ENCODE measurements at places on chromosomes 4 and X.

GRCh38 chr4:25050370-25051078 is 19.8 kb upstream of the LGI2 start:
- no peak for DNase-seq

DNA sequence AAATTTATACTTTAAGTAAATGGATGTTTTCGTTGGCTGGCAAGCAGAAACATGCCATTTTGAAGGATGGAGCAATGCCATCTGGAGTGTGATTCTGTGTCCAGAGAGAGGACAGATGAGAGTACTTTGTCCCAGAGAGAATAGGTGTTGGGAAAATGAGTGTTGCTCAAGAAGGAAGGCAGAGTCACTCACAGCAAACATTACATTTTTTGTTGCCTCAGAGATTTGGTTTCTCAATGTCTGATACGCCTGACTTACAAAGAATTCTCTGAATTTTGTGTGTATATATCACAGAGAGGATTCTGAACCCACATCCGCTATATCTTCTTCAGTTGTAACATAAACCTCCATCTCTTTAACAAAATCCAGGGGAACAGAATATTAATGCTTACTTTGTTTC is 102.8 kb upstream of the PCDH18 start:
- DNase-seq: no peak

- DNase-seq: no peak
These were observed 211.7 kb downstream of the SLC4A4 start for GRCh38 chr4:71550220-71551165.

GRCh38 chr4:135338181-135338580 is 1136.6 kb upstream of the PABPC4L start:
- no peak for DNase-seq

DNA sequence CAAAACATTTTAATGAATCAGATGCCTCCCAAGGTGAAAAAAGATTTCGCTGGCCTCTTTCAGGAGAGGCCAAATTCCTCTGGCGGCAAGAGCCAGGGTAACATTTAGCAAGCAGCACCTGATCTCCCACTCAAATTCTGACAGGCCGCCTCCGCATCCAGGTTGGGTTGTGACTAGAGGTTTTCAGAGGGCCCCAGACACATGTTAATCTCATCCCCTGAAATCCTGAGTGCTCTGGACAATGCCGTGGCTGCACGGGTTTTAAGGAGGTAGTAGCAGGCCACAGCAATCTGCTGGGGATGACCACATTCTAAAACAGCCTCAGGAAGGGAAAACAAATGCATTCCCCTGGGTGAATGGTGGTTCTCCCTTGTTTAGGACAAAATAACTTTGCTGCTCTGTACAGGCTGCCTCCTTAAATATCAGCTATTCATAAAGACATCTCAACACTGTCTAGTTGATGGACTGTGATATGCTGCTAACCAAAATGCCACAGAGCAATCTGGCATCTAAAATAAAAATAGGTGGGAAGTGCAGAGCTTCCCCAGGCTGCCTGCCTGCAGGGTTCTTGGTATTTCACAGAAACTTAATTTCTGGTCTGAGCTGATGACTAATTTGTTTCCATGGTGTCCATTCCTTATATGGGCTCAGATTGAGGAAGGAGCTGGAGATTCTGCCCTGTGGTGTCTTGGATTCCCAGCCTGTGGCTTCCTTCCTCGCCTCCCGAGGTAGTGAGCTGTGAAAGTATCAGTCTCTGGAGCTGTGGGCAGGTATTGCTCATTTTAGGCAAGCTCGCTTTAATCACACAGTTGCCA is 202.0 kb downstream of the DCLK2 start:
- DNase-seq: no peak

DNA sequence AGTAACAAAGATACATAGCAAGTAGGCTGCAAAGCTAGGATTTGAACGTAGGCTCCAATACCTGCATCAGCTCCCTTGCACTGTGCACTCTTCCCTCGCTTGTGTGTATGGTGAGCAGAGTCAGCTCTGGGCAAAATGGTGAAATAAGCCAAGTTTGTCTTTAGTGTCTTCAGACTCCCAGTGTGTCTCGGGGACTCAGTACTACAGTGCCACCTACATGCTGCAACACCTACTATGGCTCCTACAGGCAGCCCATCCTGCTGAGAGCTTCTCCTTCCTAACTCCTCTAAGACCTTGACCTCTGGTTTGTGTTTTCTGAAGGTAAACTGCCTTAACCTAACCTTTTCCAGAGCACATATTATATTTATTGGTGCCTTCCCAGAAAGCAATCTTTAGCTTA is 42.5 kb downstream of the RTL9 start:
- DNase-seq: no peak

DNA sequence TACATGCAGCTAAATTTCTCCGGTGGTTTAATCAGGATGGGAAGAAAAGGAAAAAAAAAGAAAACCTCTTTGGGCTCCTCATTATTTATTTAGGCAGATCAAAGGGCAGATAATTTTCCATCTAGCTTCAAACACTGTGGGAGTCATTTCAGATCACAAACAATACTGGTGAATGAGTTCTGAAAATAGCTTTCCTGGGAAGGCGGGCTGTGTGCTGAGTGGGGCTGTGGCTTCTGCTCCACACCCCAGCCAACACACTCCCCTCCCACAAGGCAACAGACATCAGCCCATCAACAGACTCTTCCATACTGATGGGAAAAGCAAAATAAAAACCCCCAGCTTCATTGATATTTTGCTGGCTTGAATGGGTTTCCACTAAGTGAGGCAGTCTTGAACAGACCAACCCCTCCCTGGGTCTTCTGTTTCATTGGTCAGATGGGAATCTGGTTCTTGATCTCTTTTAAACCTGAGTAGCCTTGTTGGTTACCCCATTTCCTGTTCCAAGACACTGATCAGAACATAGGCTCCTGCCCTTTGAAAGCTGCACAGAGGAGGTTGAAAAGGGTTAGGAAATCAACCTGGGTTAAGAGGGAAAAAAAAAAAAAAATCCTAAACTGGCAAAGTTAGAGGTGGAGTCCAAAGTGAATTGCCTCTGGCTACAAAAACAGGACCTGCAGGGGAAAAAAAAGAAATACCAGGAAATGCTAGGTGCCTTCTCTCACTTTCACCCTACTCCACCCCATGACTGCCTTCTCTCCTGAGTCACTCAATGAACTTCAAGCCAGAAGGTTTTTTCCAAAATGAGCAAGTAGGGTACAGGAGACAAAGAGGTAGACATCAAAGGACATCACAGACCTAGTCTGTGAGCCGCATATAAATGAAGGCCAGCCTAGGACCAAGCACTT is 20.0 kb downstream of the AMOT start:
- DNase-seq: no peak

GRCh38 chrX:24395775-24396174 is 35.3 kb downstream of the SUPT20HL1 start:
- no peak for DNase-seq

- no peak for DNase-seq
These were observed 917 bp downstream of the MYL5 start for GRCh38 chr4:675036-675882.

- no peak for DNase-seq
These were observed 1.2 kb upstream of the SSX3 start for GRCh38 chrX:48357681-48358080.

DNA sequence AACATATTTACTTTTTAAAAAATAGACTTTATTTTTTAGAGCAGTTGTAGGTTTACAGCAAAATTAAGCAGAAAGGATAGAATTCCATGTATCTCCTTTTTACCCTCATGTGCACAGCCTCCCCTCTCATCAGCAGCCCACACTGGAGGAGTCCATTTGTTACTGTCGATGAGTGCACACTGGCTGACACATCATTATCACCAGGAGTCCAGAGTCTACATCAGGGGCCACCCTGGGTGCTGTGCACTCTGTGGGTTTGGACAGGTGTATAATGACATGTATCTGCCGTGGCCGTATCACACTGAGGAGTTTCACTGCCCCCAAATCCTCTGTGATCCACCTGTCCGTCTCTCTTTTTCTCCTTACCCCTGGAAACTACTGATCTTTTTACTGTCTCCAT is 26.3 kb downstream of the TBC1D14 start:
- no peak for DNase-seq

GRCh38 chr4:12545812-12546211 is 938.3 kb downstream of the RAB28 start:
- no peak for DNase-seq

GRCh38 chr4:139900964-139901376 is 235.4 kb downstream of the MGST2 start:
- no peak for DNase-seq

GRCh38 chrX:143648705-143649104 is 12.8 kb upstream of the SLITRK4 start:
- no peak for DNase-seq

DNA sequence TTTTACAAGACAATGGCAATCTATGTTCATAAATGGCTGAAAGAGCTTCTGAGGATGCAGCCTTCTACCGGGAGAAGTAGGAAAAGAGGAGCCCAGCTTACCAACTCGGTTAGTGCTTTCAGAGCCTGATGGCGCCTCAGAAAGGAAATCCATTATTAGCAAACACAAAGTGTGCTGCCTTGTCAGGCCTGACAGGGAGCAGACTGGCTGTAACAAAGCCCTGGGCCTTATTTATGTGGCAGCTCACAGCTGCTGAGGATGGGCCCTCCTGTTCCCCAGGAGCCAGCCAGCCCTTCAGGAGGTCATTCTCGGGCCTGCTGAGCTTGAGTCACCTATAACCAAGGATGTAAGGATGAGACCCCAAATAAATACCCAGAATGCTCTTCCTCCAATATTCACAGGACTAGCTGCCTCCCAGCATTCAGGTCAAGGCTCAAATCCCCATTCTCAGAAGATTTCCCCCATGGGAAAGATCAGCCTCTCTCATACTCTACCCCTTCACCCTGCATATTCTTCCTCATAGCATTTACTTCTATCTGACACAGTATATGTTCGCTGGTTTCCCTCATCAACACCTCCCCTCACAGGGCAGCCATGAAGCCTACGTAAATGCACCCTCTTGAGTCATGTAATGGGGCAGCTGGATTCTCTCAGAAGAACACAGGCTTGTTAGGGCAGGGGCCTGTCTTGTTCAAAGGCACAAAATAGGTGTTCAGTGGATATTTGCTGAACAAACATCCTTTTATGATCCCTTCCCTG is 227.0 kb upstream of the RASGEF1B start:
- DNase-seq: no peak

- DNase-seq: no peak
These were observed 178.8 kb upstream of the SPIN4 start for GRCh38 chrX:63529961-63530360.

GRCh38 chrX:26442340-26442739 is 226.4 kb downstream of the MAGEB5 start:
- DNase-seq: no peak

DNA sequence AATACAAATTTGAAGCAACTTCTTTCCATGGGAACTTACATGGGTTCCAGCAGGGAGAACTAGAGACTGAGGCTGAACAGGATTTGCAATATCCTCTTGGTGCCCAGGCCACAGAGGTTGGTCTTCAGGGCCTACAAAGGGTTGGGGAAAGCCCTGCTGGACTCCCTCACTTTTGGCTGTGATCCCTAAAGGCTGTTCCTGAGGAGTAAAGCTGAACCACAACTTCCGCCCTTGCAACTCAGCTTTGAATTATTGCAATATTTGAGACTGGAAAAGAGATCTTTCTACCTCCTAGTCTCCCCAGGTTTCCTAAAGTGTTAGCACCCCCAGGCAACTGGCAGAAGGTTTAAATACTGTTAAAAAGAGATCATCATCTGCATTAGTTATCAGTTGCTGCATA is 26.9 kb downstream of the DCHS2 start:
- no peak for DNase-seq

DNA sequence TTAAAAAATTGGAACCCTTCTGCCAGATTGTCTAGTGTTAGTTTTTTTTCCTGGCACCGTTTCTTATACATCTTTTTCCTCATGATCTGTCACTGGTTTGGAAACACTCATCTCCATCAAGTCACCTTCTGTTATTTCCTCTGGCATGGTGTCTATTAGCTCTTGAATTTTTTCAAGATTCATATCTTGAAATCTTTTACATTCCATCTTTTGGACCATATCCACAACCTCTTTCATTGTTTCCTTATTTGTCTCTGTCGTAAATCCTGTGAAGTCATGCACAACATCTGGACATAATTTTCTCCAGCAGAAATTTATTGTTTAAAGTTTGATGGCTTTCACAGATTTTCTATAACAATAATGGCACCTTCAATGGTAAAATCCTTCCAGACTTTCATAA is 10.2 kb upstream of the TMEM185A start:
- DNase-seq: no peak

DNA sequence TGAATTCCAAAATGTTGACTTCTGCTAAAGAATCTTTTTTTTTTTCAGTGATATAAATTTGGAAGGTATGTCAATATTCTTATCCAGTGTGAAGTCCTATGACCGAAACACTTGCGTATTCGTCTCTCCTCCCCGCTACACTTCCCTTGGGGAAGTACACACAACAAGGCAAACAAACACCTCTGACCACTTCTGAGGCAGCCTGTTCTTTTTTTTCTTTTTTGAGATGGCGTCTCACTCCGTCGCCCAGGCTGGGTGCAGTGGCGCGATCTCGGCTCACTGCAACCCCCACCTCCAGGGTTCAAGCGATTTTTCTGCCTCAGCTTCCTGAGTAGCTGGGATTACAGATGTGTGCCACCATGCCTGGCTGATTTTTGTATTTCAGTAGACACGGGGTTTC is 78.1 kb upstream of the DHRSX start:
- DNase-seq: no peak

GRCh38 chr4:94548571-94548970 is 96.8 kb downstream of the PDLIM5 start:
- DNase-seq: no peak

DNA sequence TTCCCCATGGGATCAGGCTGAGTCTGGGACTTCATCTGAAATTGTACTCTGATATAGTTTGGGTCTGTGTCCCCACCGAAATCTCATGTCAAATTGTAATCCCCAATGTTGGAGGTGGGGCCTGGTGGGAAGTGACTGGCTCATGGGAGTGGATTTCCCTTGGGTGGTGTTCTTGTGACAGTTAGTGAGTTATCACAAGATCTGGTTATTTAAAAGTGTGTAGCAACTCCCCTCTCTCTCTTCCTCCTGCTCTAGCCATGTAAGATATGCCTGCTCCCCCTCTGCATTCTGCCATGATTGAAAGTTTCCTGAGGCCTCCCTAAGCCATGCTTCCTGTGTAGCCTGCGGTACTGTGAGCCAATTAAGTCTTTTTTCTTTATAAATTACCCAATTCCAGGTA is 61.0 kb downstream of the RASGEF1B start:
- DNase-seq: no peak

DNA sequence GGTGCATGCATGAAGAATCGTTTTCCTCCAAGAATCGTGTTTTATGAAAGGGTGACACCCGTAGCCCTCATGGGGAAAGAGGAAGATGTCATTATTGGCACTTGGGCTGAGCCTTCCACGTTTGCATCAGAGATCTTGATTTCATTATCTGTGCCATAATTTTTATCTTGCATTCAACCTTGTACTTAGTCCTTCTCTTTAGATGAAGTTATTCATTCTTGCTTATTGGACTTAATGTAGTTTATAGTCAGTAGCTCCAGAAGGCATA is 66.8 kb downstream of the GAB1 start:
- no peak for DNase-seq

GRCh38 chr4:145812919-145813318 is 125.7 kb downstream of the ZNF827 start:
- no peak for DNase-seq

- DNase-seq: no peak
These were observed 24.4 kb downstream of the LRRC66 start for GRCh38 chr4:51995647-51996220.

Data from right forelimb (tissue), 1 donor.